ENCODE measurements at places on chromosomes 5 and 9.

DNA sequence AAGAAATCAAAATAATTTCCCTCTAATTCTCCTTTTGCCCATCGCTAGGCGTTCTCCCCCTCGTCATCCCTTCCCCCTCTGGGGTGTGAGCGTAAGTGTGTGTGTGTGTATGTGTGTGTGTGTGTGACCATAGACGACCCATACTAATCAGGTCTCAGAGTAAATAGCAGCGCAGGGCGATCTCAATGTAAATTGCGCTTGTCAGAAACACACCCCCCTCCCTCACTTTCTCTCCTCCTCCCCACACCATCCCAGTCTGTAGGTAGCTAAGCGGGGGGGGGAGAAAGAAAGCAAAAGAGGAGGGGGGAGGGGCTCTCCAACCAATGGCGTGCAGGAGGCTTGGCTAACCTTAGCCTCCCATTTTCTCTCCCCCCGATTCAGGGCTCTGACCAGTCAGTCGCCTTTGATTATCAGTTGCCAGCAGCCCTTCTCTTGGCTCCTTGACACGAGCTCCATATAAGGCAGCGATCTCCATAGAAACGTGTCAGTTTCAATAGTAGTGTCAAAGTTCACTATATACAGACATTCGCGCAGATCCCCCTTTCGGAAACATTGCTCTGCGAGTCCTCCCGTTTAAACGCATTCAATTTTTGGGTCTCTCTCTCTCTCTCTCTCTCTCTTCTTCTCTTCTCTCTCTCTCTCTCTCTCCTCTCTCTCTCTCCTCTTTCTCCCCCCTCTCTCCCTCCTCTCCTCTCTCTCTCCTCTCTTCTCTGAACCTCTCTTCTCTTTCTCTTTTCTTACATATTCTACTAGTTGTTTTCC, at the start of gene NR2F1:
Gene NR2F1 (plus strand): TSS at position 546 of the 762 bp plus-strand sequence. CDS start 1,802 bp downstream, outside the sequence.
- DNase-seq, result peak; percentile 99

DNA sequence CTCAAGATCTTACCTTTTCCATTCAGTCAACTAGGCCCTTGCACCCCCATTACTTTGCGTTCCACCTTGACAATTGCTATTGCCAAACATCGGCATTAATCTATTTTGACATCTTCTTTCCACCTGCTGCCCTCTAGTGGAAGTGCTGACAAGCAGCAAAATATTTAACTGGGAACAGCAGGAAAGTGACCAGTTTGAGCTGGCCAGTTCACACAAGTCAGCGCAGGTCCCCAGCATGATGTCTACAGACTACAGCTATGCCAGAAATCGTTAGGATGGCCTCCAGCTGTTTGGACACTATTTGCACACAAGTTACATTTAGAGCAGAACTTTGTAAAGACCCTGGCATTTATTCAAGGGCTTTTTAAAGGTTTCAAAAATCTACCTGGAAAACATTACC, 160.1 kb downstream of the GHR start:
- peak; percentile 83 for DNase-seq

GRCh38 chr5:173663352-173664153, 47.1 kb upstream of the BOD1 start:
- DNase-seq, result no peak

GRCh38 chr9:137149942-137150616, 11.1 kb downstream of the GRIN1 start:
- no peak for DNase-seq

- no peak for DNase-seq
Observed at GRCh38 chr5:16869821-16870796, 66.0 kb downstream of the MYO10 start.

GRCh38 chr5:154095904-154096303, 57.1 kb downstream of the MFAP3 start:
- no peak for DNase-seq

DNA sequence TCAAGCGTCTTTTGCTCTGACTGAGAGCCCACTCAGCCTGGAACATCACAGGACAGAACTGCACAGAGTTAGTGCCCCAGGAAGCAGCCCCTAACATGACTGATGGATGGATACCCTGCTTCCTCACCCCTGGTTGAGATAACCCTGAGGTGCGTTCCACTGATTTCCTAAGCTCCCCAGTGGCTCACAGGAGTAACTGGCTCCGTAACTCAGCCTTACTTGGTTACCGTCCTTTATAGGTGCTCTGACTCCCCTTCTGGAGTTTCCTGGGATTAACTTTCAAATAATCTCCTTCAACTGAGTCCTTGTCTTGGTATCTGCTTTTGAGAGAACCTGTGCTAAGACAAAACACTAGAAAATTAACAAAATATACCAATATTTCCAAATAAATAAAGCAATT, 449.5 kb downstream of the AGTPBP1 start:
- DNase-seq, result no peak

DNA sequence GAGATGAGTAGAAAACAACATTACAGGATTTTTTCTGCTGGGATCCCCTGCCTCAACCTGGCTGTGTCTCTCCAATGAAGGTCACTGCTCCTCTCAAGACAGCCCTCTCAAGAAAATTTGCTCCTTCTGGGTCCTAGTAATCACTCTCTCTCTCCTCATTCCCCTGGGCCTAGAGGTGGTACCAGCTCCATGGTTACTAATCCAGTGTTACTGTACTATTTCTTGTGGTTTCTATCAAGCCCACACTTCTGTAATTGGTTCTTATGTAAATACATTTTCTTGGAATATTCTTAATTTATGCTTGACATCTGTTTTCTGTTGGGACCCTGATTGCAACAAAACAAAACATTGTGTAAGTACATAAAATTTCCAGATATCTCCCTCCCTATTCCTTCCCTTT, 123.8 kb upstream of the RORB start:
- no peak for DNase-seq

- peak; percentile 15 for DNase-seq
Observed at GRCh38 chr9:120663380-120663779, 50.9 kb downstream of the MEGF9 start.

DNA sequence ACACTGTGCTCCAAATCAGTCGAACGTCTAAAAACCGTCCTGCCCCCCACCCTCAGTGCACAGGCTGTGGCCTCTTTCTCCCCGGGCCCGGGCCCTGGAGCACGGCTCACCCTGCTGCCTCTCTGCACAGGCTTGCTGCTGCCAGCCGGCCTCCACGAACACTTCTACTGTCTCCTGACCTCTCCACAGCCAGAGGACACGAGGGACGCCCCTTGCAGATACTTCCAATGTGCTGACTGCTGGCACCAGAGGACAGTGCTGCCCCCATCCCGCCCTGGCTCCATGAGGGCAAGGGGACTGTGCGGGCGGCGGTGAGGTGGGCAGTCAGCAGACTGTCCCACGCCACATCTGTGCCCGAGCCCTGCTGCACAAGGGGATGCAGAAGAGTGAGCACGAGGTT, 174.8 kb downstream of the COL23A1 start:
- no peak for DNase-seq

GRCh38 chr5:19208397-19208796, 779.6 kb downstream of the CDH18 start:
- no peak for DNase-seq

DNA sequence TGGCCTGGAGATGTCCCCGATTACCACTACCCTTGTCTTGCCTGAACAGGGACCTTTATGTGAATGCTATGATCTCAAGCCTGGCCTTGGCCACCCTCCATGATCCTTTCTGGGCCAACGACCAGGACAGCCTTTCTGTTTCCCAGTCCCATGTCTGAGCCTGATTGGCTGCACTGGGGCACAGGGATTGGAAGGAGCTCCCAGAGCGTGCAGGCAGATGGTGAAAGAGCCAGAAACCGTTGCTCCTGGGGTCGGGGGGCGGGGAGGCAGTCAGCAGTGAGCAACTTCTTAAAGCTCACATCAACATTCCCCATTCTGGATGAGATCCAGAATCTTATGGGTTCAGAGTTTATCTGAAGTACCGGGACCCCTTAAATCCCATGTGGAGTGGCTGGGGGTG, 84.4 kb downstream of the INSYN2B start:
- DNase-seq, result no peak

GRCh38 chr9:83665580-83666200, 42.1 kb downstream of the UBQLN1 start:
- DNase-seq, result no peak

DNA sequence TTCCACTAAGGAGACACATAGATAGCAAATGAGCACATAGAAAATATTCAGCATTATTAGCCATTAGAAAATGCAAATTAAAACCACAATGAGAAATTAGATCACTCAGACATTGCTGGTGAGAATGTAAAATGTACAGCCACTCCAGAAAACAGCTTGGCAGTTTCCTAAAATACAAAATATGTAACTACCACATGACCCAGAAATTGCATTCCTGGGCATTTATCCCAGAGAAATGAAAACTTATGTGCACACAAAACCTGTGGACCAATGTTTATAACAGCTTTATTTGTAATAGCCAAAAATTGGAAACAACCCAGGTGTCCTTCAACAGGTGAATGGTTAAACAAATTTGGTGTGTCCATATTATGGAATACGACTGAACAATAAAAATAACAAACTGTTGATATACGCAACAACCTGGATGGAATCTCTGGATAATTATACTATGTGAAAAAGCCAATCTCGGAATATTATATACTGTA, 34.8 kb upstream of the SHC3 start:
- DNase-seq, result no peak

- no peak for DNase-seq
Observed at GRCh38 chr9:130219661-130220096, 45.9 kb upstream of the HMCN2 start.

DNA sequence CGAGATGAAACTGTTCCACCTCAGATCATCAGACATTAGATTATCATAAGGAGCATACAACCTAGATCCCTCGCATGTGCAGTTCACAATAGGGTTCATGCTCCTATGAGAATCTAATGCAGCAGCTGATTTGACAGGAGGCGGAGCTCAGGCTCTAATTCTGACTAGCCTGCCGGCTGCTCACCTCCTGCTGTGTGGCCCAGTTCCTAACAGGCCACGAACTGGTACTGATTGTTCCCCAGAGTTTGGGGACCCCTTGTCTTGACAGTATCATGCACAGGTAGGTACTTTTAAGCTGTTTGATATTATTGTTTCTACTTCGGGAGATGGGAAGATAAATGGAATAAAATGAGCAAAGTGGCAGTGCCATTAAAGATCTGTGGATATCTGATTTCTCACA, 66.9 kb downstream of the ZCCHC7 start:
- no peak for DNase-seq
